ENCODE measurements at places on chromosomes 1 and 21. TPM values are rescaled to one million over a fixed set of nuclear protein-coding genes. Genes with fewer than 3 reads are reported as not detected.

The SLC25A34 gene
- polyA plus RNA-seq = 0.25 TPM

The OLFML3 gene
- polyA plus RNA-seq = 14.2 TPM

DNA sequence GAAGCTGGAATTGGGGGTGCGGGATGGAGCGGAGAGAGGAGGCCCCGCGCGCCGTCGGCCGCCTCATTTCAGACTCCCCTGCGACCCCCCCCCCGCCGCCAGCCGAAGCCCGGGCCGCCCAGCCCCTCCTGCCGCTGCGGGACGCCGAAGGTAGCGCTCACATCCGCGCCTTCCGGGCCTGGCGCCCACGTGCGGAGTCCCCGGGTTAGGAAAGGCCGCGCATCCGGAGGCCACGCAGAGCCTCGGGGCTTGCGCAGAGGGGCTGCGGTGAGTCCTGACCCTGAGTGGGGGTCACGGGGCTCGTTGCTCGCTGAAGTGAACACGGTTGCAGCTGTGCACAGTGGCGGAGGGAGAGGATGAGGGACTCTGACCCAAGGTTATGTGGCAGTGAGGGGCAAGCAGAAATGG lies 552 bp upstream of the ZNF496 start:
- DNase-seq = no peak

The H3-3A gene
- 327 TPM for polyA plus RNA-seq

The AQP10 gene
- 0.16 TPM for polyA plus RNA-seq
